ENCODE measurements at places on chromosomes 1 and 21.

GRCh38 chr1:116674751-116675150, 7.2 kb upstream of the IGSF3 start:
- DNase-seq: no peak

- DNase-seq: no peak
Observed at GRCh38 chr1:109954041-109954512, 30.5 kb upstream of the AHCYL1 start.

DNA sequence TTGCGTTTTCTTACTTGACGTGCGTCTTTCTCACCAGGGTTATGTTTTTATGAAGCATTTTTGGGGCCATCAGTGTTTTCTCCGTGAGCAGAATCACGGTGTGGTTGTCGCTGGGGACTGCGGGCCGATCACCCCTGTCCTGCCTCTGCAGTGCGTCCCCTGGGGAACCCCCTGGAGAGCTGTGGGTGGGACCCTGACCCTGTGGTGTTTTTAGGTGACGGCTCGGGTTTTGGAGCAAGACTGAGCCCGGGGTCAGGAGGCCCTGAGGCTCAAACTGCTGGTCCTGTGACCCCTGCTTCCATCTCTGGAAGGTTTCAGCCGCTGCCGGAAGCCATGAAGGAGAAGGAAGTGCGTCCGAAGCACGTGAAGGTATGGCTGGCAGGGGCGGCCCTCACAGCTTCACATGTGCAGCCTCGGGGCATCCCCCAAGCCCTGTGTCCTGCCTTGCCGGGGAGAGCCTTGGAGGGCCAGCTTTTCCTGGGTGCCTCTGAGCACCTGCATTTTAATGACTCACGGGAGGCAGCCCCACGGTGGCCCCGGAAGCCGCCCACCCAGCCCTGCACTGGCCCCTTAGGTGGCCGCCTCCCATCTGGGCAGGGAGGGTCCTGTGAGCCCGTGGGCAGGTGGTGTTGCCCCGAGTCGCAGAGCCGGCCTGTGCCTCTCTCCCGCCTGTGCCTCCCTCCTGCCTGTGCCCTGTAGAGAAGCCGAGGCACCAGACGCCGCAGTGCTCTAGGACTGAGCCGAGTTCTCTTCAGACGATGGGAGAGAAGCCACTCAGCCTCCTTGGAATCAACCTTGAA, 36.7 kb upstream of the DIP2A start:
- DNase-seq: no peak

DNA sequence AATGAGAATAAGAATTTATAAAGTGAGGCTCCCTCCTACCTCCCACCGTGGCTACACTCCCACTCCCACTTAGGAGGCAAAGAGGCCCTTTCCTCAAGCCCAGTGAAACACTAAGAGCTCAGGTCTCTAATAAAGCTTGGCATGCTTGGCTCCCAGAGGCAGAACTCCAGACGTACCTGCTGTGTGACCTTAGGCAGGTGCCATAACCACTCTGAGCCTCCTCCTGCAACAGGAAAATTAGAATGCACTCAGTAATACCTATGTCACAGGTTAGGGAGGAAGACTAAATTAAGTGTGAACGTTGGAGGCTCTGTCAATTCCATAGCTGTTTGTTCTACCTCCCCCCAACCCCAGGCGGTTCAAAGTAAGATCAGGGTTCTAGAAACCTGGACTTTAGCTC, 16.5 kb upstream of the SLC26A9 start:
- no peak for DNase-seq

GRCh38 chr1:212430955-212431394, 1.7 kb upstream of the NENF start:
- no peak for DNase-seq

- no peak for DNase-seq
Observed at GRCh38 chr1:246987083-246987690, 20.7 kb downstream of the ZNF695 start.

DNA sequence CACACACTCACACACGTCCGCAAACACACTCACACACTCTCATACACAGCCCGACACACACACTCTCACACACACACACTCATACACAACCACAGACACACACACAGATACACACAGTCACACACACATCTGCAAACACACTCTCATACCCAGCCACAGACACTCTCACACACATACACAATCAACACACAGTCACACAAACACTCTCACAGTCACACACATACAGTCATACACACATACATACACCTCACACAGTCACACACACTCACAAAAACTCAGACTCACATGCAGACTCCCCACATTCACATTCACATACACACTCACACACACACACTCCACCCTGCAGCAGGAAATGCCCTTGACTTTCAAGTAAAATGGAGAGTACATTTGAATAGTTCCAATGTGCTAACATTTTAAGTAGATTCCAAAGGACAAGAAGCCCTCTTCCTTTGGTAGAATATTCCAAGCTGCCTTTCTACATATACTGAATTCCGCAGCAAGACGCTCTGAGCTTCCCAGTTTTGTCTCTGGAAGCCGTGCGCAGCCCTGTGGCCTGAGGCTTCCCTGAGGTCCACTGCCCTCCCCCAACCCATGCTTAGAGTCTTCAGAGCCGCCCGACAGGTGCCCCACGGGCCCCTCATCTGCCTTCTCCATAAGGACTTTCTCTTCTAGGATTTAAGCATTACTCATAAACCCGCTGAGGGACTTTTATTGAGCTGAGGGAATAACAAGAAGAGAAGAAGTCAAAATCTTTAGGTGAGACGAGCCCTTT, 9.7 kb downstream of the BATF3 start:
- DNase-seq: no peak

DNA sequence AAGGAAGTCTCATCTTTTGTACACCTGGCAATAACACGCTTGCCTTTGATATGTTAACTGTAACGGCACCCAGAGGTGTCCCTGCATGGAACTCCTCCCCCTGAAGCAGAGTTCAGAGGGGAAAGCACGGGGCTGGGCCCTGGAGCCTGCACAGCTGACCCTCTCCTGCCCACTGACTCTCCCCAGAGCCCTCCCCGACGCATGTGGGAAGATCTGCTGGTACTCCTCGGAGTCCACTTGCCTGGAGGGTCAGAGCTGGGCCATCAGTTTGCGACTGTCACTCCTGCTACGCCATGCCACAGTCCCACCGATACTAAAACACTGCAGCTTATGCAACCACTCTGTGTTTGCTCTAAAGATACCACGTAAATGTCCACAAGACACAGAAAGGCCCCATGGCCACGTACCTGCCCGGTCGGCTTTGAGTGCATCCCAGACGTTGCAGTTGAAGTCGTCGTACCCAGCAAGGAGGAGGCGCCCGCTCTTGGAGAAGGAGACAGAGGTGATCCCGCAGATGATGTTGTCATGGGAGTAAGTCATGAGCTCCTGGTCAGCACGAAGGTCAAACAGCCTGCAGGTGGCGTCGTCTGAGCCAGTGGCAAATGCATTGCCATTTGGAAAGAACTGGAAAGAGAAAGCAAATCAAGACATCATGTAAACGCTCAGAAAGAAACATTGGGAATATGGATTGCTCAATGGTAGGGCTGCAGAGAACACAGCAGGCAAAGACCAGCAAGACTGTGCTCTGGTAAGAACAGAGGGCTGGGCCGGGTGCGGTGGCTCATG, 10.6 kb upstream of the NADK start:
- DNase-seq: no peak

All from CD4-positive, alpha-beta T cell treated with Interleukin-6 at 100 ng/mL for 8 hours (primary cell).